H4 (cell line): ENCODE measurements at places on chromosomes 7 and 10. TPM values are rescaled to one million over a fixed set of nuclear protein-coding genes. Genes with fewer than 3 reads are reported as not detected.

- DNase-seq = no peak
These were observed 272.3 kb upstream of the C7orf33 start for GRCh38 chr7:148318102-148318811.

GRCh38 chr7:1228545-1229201, 4.0 kb upstream of the UNCX start:
- DNase-seq = no peak

DNA sequence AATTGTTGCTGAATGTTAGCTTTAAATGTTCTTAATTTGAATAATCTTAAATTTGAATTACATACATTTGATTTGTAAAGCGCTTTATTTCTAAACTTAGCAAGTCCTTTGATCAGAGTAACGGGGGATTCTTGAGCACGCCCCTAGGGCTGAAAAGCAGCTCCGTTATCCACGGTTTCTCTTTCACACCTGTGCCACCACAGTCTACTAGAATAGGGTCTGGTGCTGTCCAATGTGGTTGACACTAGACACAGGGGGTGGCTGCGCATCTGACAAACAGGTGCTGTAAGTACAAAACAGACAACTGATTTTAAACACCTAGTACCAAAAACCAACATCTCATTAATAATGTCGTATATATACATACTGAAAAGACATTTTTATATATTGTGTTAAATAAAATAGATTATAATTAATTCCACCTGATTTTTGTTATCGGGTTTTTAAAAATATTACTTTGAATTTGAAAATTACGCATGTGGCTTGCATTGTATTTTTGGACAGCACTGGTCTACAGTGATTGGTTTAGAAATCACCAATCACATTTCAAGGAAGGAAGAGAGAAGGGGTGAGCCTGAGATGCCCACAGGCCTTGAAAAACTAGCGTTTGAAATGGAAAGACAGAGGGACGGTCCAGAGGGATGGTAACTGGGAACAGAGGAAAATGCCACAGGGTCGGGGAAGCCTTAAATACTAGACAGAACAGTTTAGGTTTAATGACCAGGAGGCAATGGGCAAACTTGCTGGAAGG, 7.3 kb downstream of the SEPHS1 start:
- DNase-seq = no peak

GRCh38 chr7:37425498-37425897, 23.2 kb downstream of the ELMO1 start:
- no peak for DNase-seq

GRCh38 chr10:25888627-25889026, 45.4 kb upstream of the MYO3A start:
- no peak for DNase-seq

DNA sequence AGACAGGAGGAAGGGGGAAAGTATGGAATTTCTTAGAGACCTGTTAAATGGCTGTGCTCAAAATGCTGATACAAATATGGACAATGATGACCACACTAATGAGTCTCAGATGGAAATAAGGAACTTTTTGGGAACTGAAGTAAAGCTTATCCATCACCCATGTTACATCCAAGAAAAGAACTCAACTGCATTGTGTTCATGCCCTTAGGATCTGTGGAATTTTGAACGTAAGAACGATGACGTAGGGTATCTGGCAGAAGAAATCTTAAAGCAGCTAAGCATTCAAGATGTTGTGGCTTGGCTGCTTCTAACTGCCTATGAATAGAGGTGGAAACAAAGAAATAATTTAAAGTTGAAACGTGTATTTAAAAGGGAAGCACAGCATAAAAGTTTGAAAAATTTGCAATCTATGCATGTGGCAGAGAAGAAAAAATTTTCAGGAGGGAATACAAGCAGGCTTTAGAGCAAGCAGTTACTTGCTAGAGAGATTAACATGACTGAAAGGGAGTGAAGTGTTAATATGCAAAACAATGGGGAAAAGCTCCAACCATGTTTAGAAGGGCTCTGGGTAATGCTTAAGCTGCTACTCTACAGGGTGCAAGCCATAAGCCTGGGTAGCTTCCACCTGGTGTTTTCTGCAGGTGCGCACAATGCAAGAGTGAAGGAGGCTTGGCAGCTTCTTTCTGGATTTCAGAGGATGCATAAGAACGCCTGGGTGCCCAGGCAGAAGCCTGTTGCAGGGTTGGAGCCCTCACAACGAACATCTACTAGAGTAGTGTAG, 499.7 kb upstream of the SEMA3D start:
- no peak for DNase-seq

The TASOR2 gene
- 25.2 and 42.4 TPM in 2 replicates for total RNA-seq

The BTBD16 gene
- not detected in 2 replicates for total RNA-seq

The RNF133 gene
- total RNA-seq = not detected in 2 replicates
